ENCODE measurements at places on chromosomes 1 and 21.

- no peak for DNase-seq
Observed at GRCh38 chr1:107692580-107693345, 272.2 kb downstream of the VAV3 start.

DNA sequence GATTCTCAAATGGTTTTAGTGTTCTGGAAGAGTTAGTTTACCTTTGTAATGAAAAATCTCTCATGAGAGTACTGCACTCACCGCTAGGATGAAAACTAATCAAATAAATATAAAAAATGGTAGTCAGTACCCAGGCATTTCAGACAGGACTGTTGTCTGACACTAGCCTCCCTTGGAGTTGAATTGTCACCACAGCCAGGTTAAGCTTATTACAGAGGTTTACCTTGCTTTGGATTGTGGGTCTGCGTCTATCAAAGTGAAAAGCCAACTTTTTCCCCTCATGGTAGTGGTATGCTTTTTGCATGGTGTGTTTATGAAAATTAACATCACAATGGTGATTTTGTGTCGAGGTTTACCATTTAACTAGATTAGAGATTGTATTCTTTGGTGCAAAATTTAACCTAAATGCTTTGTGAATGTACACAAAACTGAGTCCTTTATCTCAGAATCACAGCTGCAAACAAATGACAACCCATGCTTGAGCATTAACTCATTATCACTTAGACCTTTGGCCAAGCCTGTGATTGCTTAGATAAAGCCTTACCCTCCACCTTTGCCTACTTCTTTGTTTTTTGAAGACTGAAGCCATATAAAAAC lies 20.1 kb downstream of the RAP1A start:
- DNase-seq, result no peak

DNA sequence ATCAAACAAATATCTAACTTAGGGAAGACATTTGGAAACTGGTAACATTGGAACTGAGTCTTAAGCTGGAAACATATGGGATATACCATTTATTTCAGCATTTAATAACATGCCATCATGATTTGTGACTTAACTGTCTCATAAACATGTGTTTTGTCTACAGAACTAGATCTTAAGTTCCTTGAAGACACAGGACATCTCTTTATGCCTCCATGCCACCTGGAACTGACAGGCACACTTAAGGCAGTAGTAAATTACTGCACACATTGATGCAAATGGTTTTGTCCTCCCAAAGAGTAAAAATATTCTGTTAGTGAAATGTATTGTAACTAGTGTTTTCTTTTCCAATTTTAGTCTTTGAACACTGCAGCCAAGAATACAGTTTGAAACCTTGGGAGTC lies 1.6 kb upstream of the EXO1 start:
- DNase-seq, result no peak

GRCh38 chr1:98723574-98723973 lies 62.1 kb downstream of the SNX7 start:
- DNase-seq, result no peak

GRCh38 chr1:153495536-153495935 lies 35.1 kb upstream of the S100A7 start:
- DNase-seq, result no peak

GRCh38 chr1:3426956-3427535 lies 27.4 kb upstream of the ARHGEF16 start:
- DNase-seq, result no peak

DNA sequence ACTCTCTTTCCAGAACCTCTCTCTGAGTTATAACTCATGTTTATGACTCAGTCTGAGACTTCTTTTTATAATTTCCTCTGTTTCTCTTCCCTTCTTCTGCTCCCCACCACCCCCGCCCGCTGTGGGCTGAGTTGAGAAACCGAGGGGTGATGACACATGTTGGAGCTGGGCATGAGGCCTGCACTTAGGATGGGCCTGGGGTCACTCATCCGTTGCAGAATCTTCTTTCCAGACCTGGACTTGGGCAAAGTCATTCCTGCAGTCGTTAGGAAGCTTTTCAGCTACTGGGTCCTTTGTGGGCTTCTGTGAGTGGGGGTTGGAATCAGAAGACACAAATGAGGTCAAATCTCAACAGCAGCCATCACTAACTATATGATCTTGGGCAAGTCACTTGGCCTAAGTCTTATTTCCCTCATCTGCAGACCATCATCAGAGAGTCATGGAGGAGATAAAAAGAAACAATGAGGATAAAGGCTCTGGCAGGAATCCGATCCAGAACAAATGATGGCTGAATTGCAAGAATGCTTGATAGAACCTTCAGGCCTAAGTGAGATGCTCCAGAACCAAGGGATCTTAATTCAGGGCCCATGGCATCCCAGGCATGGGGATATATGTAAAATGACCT lies 53.4 kb downstream of the RPS6KA1 start:
- DNase-seq, result peak; percentile 57

DNA sequence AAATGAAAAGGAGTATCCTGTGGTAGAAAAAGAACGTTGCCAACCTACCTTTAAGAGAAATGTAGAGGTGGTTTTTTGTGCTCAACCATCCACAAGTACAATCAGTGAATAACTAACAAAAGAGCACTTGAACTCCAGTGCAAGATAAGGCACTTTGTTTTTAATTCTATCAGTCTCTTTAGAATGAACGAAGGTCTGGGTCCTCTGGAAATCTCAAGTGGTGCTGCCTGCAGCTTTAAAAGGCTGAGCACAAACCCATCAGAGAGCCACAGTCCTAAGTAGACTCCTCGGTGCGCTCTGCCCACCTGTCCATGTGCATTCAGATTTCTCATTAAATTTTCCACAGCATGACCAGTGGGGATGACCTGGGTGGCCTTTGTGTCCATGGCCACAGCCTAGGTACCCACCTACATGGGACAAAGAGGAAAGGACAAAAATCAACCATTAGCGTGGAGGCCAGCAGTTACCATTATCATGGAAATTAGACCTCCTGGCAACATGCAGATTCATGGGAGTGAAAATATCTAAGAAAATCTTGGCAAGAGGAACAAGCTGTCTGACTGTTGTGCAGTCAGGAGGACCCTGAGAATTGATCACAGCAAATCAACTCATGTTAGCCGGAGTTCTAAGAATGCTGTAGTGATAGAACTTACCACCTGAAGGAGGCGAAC lies 9.4 kb downstream of the TRIM45 start:
- no peak for DNase-seq

DNA sequence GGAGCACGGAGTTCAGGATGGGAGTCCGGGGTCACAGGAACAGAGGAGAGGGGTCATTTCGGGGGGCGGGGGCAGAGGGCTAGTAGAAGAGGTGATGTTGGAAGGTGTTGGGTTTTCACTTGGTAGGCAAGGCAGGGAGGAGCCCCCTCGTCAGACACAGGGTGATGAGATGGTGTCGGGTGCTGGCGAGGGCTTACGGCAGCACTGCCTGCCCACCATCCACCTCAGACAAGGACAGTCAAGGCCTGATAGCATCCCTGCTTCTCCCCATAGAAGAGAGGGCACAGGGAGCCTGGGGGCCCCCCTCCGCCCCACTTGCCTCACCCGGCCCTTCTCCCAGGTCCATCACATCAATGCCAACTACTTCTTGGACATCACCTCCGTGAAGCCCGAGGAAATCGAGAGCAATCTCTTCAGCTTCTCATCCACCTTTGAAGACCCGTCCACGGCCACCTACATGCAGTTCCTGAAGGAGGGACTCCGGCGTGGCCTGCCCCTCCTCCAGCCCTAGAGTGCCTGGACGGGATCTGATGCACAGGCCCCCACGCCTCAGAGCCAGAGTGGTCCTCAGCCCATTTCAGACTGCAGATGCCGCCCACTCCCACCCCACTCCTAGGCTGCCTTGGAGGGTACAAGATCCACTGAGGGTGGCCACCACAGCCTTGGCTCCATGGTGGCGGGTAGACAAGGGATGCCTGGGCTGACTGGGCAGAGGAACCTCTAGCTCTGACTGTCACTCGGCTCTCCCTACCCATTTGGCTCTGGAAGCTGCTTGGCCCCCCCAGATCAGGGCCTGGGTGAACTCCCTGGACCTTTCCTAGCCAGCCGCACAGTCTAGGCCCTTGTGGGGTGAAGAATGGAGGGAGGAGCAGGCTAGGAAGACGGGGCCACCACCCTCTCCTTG lies 4.3 kb upstream of the MTFR1L start:
- no peak for DNase-seq

DNA sequence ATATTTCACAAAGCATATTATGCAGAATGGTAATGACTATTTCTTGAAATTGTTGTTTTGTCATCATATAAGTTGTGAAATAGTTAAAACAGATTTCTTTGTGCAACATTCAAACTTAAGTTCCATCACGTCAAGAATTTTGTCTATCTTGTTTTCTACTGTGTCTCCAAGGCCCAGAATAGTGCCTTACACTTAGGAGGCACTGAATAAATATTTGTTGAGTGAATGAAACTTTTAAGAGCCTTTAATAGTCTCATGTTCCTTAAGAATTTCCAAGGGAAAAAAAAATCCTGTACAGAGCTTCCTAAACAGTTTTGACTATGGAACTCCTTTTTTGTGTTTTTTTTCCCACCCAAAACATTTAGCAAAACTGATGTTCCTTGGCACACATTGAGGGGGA lies 50.8 kb upstream of the TNFSF18 start:
- DNase-seq, result no peak

DNA sequence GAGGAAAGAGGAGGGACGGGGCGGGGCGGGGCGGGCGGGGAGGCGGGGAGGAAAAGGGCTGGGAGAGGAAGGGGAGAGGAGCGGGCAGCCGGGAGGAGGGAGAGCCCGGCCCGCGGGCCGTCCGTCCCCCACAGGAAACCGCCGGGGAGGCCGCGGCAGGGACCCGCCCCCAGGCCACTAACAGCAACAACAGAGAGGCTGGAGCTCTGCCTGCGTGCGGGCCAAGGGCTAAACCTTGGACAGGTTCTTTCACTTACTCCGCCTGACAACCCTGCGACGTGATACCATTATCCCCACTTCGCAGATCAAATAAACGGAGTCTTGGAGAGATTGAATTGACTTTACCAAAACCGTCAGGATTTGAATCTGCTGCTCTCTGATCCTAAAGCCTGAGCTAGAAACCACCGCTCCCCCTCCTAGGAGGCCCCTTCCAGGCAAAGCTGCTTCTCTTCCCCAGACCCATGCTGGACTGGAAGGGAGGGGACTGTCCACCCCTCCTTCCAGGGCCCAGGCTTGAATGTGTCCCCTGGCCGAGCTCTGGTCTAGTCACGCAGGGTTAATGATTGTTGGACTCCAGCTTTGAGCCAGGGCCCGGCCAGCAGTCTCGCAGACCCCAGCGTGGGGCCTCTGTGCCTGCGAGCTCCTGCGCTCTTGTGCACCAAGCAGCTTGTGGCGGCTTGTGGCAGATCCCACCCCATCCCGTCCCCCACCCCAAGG lies at the start of gene EVA1B:
Gene EVA1B, minus strand, starts transcription at position 10 of the 717 bp plus-strand sequence. CDS start 608 bp downstream, outside the sequence.
- peak; percentile 64 for DNase-seq

- DNase-seq, result no peak
Observed at GRCh38 chr1:245645894-245646293, 491.1 kb downstream of the KIF26B start.

DNA sequence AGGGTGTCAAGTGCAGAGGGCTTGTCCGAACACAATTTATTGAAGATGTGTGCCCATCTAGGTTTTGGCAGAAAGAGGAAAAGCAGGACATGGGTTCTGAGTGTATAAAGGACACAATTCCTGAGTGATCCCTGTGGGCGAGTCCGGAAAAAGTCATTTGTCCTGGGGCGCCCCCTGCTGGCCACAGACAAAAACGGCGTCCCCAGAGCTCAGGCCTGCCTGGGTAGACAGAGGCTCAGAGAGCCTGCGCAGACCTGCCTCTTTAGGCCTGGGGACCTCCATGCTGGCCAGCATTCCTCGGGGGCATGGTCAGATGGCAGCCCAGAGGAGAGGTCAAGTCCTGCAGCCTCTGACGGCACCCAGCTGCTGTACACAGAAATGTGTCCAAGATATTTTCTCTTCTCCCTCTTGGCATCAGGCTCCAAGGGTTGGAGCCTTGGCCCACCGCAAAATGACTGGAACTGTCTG lies 65.5 kb upstream of the LRP8 start:
- no peak for DNase-seq

GRCh38 chr1:201916649-201917249 lies 28.1 kb downstream of the SHISA4 start:
- DNase-seq, result peak; percentile 67

DNA sequence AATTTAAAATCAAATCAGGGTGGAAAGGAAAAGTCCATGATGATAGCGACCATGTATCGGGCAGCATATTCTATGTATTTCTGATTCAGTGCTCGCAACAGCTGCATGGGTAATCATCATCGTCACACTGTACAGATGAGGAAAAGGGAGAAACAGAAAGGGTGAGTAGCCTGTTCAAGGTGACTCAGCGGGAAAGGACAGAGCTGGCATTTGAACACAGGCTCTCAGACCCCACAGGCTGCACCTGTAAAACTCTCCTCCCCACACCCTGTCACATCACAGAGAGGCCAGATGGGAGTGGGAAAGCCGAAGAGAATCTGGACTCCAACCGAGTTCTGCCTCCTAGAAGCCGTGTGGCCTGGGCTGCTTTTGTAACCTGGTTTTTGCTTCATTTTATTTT lies 14.0 kb downstream of the RUNX1 start:
- no peak for DNase-seq

- DNase-seq, result no peak
Observed at GRCh38 chr1:158177700-158178450, 2.8 kb upstream of the CD1D start.

Measured in AG09319 (cell line).